Common myeloid progenitor, CD34-positive (primary cell): ENCODE measurements at places on chromosomes 4 and X.

GRCh38 chrX:54248309-54248708 is 65.3 kb upstream of the FAM120C start:
- peak; percentile 18 for DNase-seq

GRCh38 chr4:123350191-123350544 is 46.4 kb upstream of the SPRY1 start:
- DNase-seq: peak; percentile 70

DNA sequence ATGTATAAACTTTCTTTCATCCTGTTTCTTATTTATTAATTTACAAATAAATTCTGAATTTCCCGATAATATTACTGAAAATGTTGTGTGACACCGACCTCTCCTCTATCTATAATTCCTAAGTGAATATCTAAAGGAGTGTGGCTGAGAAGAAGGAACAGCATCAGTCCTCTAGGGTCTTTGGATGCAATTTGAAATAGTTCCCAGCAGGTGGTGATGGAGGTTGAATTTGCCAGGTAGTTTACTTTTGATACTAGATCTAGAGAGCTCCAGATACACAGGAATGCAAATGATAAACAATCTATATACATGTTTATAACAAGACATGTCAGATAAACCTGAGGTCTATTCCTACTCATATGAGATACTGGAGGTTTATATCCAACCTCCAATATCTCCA is 305.4 kb downstream of the PCDH18 start:
- DNase-seq: no peak

DNA sequence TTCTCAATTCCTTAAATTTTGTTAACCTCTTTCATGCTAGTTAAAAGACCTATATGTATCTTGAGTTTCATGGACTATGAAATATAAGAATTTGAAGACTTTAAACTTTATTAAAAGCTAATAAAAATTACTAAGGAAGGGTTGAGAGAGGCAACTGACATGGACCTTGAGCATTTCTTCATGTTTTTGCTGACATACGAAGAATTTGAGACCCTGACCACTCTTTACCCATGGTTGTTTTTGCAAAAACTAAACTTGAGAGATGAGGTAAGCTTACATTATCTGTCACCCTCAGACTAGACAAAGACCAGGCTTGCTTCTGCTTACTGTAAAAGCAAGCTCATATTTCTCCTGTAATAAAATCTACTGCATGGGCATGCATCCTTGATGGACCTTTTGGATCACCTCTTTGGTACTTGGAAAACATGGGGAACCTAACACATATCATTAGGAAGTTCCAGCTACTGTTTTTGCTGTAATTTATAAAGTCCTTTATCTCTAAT is 338.2 kb upstream of the PABPC4L start:
- no peak for DNase-seq

DNA sequence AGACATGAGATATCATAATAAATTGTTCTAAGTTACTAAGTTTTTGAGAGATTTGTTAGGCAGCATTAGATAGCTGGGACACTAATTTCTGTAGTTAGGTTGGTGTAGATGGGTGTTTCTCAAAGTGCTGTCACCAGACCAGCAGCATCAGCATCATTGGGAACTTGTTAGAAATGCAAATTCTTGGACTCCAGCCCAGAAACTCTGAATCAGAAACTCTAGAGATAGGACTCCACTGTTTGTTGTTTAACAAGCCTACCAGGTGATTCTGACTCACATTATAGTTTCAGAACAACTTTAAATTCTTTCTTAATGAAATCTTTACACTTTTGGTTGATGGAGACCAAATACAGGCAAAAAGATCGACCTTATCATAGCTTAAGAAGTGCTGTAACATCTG is 173.7 kb downstream of the PABPC4L start:
- no peak for DNase-seq

GRCh38 chr4:89894649-89895550 is at the start of gene MMRN1:
MMRN1 (plus strand) TSS chr4:89894854; CDS start chr4:89894972, 118 bp downstream.
- DNase-seq: peak; percentile 47

DNA sequence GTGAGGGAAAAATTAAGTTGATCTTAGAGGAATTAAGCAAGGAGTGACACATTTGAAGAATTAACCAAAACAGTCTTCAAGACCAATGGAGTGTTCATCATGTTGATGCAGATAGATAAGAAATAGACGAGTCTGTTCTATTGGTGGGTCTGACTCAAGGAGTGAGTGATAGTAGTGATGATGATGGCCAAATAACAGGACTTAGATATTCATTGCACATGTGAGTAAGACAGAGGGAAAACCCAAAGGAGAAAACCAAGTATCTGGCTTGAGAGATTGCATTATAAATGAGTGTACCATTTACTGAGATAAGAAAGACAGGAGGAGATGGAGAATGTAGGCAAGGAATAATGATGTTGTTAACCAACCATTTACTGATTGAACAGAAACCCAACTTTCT is 321.3 kb downstream of the ADGRL3 start:
- no peak for DNase-seq

DNA sequence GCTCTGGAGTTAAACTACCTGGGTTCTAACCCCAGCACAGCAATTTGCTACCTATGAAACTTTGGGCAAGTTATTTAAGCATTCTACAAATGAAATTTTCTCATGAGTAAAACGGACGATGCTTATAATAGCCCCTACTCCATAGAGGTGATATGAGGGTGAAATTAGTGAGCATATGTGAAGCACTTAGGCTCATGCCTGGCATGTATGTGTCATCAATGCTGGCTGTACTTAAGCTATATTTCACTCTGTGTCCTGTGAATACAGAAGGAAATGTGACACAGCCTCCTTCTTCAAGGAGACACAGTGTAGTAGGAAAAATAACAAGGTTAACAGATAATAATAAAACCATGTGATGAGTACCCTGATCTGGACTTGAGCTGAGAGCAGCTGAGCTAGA is 20.4 kb upstream of the FMR1NB start:
- DNase-seq: no peak

GRCh38 chrX:33156152-33156726 is 55.1 kb downstream of the DMD start:
- no peak for DNase-seq

GRCh38 chrX:136574548-136574947 is 42.5 kb downstream of the VGLL1 start:
- no peak for DNase-seq

DNA sequence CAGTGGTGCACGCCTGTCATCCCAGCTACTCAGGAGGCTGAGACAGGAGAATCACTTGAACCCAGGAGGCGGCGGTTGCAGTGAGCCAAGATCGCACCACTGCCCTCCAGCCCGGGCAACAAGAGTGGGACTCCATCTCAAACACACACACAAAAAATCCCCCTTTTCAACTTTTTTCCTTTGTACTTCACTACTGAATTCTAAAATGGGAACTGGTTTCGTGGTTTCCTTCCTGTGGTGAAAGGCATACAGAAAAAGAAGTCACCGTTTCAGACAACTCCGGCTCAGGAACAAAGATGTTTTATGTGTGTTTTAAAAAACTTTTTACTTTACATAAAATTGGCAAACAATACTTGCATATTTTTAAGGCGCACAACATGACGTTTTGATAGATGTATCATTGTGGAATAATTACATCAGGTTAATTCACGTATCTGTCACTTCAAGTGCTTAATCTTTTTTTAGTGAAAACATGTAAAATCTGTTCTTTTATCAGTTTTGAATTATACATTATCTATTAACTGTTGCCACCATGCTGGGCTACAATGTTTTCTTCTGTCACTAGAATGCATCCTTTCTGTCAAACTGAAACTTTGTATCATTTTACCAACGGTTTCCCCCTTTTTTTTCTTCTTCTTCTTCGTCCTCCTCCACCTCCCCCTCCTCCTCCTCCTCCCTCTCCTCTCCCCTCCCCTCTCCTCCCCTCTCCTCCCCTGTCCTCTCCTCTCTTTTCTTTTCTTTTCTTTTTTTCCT is 186.0 kb downstream of the CRLF2 start:
- peak; percentile 94 for DNase-seq

- no peak for DNase-seq
These were observed 1.7 kb upstream of the PPP2R2C start for GRCh38 chr4:6474053-6474568.

DNA sequence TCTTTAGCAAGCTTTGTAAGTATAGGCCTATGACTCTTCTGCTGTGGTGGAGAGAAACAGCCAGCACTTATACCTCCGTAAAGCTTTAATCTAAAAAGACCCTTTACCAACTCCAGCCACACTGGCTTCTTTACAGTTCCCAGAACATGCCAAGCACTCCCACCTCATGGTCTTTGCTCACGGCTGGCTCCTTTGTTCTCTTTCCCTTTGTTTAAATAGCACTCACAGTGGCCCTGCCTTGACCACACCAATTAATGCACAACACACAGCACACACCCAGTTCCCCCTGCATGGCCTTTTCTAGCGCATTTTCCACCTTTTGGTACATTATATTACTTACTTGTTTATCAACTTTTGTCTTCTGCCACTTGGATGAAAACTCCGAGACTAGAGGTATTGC is 18.9 kb downstream of the PPID start:
- no peak for DNase-seq

DNA sequence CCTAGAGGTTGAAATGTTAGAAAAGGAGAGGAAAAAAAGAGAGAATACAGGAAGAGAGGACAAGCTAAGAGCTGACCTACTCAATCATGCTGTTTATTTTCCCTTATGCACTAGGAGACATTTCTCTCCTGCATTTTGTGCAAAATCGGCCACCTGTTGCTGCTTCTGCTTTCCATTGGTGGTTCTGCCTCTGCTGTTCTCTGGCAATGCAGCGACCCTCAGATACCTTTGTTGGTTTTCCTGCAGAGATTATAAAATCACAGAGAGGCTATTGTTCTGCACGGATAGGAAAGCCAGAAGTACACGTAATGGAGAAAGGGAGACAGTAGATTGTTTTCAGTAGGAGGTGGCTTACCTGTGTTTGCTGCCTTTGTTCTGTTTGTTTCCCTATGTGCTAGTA is 108.9 kb downstream of the UNC5C start:
- DNase-seq: no peak

GRCh38 chr4:122715221-122715620 is 17.3 kb upstream of the BBS12 start:
- no peak for DNase-seq

DNA sequence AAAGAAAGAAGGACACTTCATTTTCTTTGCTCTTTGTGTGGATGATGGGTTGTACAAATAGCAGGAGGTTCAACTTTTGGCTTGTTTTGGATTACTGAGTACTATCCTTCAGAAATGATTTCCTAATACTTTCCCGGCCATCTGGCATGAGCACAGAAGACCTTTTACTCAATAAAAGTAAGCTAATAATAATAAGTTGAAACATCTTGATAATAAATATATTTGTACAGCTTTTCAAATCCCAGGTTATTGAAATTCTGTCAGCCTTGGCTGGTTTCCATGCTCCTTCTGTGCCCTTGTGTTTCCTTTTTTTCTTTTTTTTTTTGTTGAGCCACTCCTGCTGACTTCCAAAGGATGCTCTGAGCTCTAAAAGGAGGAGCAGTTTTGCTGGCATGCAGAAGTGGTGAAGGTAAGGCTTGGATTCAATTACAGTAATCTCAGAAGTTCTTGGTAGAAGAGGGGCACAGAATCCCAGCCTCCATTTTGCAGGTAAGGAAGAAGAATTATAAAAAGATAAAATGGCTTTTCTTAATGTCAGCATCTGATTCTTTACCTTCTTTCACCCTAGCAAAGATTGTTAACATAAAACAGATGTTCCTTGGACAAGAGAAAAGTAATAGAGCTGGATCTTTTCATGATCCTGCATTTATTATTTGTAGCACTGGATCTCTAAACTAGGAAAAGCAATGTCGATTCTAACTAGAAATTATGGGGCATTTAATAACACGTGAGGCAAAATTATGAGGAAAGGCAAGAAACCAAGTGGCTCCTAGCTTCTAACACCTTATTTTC is 31.9 kb downstream of the REPS2 start:
- DNase-seq: no peak
